Endothelial cell of umbilical vein (primary cell): ENCODE measurements at places on chromosomes 5 and 9. TPM values are rescaled to one million over a fixed set of nuclear protein-coding genes. Genes with fewer than 3 reads are reported as not detected.

The TAF11L10 gene
- not detected in 2 replicates for total RNA-seq

- no peak for DNase-seq
Measured at GRCh38 chr9:124897570-124898460, 35.9 kb downstream of the ARPC5L start.

DNA sequence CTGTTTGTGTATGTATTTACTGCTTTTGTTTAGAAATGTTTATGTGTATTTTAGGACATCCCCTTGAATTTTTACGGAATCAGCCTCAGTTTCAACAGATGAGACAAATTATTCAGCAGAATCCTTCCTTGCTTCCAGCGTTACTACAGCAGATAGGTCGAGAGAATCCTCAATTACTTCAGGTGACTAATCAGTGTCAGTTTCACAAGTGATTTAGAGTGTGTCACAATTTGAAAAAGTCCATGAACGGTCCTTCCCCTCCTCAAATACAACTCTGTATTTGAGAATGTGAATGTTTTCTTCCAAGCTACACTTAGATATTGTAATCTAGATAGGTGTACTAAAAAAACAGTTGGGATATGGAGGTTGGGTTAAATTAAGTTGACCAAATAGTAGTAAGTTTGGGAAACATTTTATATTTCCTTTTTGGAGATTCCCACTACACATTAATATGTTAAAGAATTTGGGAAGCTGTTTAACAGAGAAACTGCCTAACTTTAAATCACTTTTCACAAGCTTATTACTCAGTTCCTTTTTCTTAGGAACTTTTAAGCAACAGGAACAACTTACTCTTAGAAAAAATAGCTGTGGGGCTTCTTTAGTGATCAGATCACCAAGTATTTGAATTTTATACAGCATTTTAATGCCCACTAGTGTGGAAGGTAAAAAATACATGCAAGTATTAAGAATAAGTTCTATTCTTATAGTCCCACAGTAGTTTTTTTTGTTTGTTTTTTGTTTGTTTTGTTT, 40.9 kb downstream of the RAD23B start:
- no peak for DNase-seq

- DNase-seq = no peak
Measured at GRCh38 chr9:91199739-91200497, 161.8 kb downstream of the AUH start.

DNA sequence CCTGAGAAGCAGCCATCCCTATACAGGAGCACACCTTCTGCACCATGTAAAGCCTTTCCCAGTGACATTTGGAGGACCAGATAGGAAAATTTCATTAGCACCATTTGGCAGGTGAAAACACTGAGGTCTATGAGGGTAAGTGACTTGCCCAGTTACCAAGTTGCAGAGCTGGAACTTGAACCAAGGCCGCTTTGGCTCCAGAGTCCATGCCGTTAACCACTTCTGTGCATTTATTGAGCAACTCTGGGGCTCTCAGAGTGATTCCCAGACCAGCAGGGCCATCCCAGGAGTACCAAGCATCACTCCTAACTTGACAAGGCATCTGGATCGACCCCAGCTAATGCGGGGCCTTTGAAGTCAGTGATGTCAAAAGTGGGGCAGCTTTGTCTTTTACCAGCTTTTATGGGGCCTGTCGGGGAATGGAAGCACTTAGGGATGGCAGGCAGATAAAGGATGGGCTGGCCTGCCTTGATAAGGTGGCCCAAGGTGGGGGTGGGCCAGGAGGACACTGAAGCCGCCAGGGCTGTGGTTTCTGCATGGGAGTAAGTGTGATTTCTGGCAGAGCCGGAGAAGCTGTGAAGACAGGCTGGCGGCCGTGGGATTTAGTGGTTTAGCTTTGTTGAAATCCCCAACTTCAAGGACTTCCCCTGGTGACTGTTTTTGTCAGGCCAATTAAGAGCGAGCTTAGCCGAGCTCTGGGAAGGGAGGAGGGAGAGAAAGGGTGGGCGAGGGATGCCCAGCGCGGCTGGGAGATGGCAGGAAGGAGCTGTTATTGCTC, 127.3 kb downstream of the MACROH2A1 start:
- DNase-seq = no peak
